HCT116 (cell line): ENCODE measurements at places on chromosomes 3 and 15. TPM values are rescaled to one million over a fixed set of nuclear protein-coding genes. Genes with fewer than 3 reads are reported as not detected.

Gene TRPM1
- total RNA-seq = not detected

GRCh38 chr15:94968133-94968532 lies 736.8 kb downstream of the MCTP2 start:
- DNase-seq = no peak

GRCh38 chr3:150278843-150279381 lies 129.2 kb upstream of the TSC22D2 start:
- DNase-seq = no peak

- DNase-seq = no peak
These were observed 28.1 kb upstream of the LHFPL4 start for GRCh38 chr3:9581742-9582141.

GRCh38 chr3:45777111-45777745 lies 19.1 kb downstream of the SLC6A20 start:
- DNase-seq = no peak

DNA sequence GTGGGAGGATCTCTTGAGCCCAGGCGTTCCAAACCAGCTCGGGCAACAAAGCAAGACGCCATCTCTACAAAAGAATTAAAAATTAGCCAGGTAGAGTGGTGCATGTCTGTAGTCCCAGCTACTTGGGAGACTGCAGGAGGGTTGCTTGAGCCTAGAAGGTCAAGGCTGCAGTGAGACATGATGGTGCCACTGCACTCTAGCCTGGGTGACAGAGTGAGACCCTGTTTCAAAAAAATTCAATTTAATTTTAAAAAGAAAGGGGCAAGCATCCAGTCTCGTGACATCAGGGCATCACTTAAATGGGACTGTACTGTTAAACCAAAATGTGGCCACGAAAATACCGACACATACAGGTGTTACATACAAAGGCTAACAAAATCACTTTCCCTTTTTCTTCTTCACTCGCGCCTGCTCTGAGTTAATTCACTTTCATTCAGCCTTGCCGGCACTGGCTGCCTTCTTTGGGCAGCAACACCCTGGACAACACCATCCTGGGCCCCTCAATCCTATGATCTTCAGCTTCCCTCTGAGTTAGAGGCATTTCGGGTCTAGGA lies 121.7 kb downstream of the LIPC start:
- DNase-seq = no peak

DNA sequence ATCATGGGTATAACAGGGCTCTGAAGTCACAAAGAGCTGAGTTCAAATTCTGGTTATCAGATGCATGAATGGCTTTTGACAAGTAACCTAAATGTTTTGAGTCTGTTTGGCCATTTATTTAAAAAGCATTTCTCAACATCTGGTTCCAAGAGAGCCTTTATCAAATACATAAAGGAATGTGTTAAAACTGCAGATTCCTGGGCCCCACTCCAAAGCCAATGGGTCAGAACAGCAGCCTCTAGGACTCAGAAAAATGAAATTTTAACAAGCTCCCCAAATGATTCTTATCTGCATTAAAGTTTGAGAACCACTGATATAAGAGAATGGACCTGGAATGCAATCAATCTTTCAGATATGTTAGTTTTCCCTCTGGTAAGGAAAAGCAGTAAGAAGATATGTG lies 3.4 kb downstream of the B4GALT4 start:
- DNase-seq = no peak

DNA sequence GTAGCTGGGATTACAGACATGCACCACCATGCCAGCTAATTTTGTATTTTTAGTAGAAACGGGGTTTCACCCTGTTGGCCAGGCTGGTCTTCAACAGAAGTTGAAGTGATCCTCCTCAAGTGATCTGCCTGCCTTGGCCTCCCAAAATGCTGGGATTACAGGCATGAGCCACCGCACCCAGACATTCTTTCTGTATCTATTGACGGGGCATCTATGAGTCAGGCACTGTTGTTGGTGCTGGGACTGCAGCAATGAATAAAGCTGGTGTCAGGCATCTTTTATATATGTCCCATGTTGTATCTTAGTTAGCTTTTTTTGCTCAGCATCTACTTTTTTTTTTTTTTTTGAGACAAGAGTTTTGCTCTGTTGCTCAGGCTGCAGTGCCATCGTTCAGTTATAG lies 47.6 kb upstream of the ULK4 start:
- no peak for DNase-seq
